ENCODE measurements at places on chromosomes 11 and 22.

DNA sequence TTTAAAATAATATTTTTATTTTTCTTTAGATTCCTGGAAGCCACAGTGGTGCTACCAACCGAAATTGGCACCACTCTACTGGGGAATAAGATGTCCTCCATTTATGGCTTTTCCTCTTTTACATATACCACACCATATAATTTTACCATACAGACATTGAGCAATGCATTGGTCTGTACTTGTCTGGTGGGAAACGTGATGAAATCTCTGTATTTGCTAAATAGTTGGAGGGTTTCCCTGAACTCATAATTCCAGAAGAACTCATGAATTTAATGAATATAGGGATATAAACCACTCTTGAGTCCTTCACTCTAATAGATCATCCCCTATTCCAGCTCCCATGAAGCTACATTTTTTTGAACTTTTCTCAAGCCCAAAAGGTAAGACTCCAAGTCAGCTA, 28.0 kb upstream of the MMP13 start:
- no peak for DNase-seq

DNA sequence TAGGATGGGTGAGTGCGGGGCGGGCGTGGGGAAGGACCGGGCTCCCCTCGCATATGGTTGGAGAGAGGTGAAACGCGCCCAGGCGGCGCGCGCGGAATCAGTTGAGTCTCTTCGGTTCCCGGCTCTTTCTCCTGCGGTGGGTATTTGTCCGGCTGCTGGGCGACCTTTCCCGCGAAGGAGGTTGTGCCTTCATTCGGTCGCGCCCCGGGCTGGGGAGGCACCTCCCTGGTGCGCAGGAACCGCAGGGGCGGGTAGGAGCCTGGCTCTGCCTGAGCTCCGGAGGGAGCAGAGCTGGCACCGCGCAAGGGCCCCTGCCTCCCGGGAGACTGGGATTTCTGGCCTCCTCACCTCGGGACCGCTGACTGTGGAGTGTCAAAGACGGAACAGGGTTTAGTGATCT, 27.5 kb downstream of the SAA4 start:
- no peak for DNase-seq

DNA sequence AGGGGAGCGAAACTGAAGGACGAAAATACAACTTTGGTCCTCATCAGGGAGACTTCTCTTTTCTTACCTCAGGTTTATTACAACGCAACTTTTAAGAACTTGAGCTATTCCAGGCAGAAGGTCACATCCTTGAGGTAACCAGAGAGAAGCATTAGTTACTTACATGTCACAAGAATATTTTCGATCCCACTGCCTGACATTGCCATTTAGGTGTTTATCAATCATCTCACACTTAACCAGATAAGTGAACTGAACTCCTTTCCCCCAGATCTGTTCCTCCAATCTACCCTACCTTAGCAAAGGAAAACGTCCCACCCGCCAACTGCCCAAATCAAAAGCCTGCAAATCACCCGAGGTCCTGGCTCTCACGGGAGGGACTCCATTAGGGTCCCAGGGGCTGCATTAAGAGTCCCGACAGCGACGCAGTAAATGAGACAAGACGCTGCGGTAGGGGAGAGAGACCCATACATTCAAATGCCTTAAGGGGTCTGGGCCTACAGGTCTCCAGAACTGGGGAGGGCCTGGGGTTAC, 734 bp downstream of the ZNF280B start:
- no peak for DNase-seq

- DNase-seq = no peak
Measured at GRCh38 chr22:43467216-43467940, 55.6 kb downstream of the MPPED1 start.

- no peak for DNase-seq
Measured at GRCh38 chr11:125168918-125169456, 4.4 kb downstream of the PKNOX2 start.

DNA sequence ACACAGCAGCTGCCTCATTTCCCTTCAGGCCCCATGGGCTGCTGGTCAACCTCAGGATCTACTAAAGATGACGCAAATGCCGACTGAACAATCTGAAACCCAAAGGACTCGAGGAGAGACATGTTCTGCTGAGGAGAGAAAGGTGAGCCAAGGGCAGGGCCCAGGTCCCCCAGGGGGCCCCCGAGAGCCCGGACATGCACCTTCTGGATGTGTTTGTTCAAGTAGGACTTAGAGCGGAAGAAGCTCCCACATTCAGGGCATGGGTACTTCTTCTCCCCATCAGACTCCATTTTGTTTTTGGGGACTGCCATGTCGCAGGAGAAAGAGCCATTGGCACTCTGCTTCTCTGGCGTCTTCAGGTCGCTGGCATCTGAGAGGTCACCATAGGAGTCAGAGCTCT, 19.3 kb downstream of the PATZ1 start:
- DNase-seq = no peak

- DNase-seq = no peak
Measured at GRCh38 chr11:118628861-118629549, 21.6 kb downstream of the PHLDB1 start.

- DNase-seq = no peak
Measured at GRCh38 chr11:123833095-123833494, 26.9 kb upstream of the OR6M1 start.

- no peak for DNase-seq
Measured at GRCh38 chr11:2699185-2699530, 636 bp downstream of the KCNQ1OT1 start.

DNA sequence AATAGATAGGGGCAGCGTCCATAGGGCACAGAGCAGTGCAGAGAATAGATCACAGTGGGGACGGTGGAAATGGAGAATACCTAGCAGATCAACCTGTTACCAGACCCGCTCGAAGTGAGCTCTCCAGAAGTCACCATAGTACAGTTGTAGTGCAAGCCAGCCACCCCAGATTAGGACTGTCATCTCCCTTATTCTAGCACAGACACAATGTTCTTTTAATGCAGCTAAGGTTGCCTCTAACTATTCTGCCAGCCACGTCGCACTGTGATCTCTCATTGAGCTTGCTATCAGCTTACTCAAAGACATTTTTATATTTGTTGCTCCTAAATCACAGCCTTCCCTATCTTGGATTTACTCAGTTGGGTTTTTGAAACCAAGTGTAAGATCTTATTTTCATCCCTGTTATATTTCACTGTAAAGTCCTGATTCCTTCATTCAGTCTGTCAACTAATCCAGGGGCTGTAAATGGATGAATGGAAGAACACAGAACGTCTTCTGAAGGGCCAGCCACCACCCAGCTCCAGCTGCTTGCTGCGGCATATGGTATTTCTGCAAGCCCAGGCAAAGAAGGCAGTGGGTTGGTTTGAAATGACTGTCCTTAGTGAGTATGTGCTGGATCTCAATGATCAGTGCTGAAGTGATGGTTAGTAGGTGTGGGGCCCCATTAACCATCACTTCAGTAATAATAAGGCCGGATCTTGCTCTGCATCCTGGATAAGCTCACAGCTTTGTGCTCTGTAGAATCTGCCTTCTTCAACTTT, 3.4 kb downstream of the PARVA start:
- DNase-seq = no peak

DNA sequence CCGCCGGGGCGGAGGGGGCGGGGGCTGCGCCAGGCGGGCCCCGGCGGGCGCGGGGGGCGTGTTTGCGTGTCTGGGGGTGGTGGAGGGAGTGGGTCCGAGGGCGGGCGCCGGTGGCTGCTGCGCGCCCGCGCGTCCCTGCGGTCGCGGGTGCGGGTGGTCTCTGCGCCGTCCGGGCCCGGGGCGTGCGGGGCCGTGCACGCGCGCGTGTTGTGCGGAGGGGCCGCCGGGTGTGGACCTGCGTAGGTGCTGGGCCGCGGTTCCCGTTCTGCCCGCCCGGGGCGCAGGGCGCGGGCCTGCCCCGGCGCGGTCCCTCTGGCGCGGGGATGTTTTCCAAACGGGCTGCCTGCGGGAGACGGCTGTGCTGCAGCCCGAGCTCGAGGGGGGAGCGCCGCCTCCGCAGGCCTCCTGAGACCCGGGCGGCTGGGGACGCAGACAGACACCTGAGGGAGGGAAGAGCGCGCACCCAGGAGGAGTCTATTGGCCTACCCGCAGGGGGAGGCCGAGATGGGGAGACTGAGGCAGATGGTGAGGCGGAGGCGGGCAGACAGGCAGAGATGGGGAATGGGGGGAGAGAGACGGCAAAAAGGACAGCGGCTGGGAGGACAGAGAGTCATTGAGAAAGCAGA, 442 bp downstream of the PELI3 start:
- DNase-seq = no peak

- no peak for DNase-seq
Measured at GRCh38 chr11:76918941-76919386, 58.2 kb downstream of the ACER3 start.

DNA sequence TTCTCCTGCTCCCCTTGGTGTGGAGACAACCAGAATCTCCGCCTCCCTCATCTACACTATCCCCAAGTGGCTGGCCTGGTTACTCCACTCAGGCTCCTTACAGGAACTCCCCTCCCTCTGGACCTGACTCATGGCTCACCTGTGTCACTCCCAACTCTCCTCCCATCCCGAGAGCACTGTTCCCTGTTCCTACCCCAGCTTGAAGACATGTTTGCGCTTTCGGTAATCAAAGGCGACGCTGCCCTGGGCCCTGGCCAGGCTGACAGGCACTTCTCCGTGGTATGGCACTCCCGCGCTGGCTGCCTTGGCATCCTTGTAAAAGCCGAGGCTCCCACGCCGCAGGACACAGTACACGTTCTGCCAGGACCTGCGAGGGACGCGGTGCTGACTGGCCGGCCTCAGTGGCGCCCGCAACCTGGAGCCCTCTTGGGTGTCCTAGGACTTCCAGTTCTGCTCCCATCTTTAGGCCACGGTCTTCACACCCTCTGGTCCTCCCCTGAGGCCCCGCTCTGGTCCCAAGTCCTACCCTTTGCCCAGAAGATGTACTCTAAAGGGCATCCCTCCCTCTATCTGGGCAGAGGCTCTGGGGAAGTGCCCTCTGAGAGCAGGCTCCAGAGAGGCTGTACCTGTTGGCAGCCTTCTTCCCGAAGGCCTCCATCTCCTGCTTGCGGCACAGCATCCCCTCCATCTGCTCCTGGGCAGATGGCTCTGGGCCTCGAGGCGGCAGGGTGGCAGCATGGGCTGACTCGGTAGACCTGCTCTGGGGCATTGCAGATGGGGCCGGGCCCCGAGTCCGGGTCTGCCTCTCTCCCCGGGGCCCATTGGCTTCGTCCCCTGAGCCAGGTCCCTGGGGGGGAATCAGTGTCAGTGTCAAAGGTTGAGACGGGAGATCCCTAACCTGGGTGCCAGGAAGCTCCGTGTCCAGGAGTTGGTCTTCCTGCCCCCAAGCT, 9.4 kb upstream of the RBM4B start:
- DNase-seq = no peak

- DNase-seq = no peak
Measured at GRCh38 chr22:48841881-48842582, 985.6 kb downstream of the BRD1 start.

DNA sequence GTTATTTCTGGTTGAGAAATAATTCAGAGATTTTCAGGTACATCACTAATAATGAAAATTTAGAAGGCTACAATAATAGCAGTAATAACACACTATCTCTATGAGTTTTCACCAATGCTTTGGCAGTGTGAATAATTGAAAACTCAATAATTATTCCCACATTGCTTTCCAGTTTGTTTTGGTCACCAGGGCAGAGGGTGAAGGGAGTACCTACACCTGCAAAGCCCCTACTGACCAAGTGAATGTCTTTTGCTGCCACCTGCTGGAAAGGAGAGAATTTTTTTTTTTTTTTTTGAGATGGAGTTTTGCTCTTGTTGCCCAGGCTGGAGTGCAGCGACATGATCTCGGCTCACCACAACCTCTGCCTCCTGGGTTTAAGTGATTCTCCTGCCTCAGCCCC, 3.2 kb downstream of the NELL1 start:
- DNase-seq = no peak

DNA sequence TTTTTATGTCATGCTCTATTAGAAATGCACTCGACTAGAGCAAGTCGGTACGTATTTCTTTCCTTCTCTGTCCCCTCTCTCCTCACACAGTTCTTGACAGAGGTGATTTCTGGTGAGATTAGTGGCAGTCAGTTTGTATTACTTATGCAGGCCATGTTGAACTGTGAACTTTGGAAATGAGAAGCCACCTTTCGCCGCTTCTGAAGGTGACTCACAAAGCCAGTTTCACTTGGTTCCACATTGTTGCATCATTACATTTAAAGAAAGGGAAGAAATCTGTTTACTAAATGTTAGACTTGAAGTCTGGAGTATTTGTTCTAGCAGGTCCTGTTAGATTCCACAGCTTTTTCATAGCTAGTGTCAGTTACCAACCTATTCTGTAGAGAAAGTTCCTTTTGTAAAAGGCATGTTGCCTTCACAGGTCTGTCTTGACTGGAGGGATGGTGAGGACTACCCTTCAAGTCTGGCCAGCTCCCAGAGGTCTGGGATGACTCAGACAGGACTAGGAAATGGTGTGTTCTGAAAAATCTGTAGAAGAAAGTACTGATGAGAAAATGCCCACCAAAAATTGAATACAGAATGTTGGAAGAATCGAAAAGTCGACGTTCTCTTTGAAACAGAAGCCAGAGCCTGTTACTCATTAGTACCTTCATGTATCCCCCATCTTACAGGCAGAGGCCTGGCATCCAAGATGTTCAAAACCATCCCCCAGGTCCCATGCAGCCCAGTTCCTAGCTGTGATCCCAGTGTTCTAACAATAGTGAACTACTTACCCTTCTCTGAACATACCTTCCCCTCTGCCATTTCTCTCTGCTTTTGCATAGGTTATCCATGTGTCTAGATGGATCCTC, 181.4 kb downstream of the DBX1 start:
- DNase-seq = no peak

- no peak for DNase-seq
Measured at GRCh38 chr22:37731804-37732471, 35.1 kb downstream of the TRIOBP start.

GRCh38 chr11:47177846-47178245, 1.2 kb upstream of the ARFGAP2 start:
- no peak for DNase-seq

- no peak for DNase-seq
Measured at GRCh38 chr11:90700789-90701439, 478.1 kb upstream of the CHORDC1 start.

- DNase-seq = no peak
Measured at GRCh38 chr11:64742087-64742888, 1.7 kb downstream of the RASGRP2 start.

DNA sequence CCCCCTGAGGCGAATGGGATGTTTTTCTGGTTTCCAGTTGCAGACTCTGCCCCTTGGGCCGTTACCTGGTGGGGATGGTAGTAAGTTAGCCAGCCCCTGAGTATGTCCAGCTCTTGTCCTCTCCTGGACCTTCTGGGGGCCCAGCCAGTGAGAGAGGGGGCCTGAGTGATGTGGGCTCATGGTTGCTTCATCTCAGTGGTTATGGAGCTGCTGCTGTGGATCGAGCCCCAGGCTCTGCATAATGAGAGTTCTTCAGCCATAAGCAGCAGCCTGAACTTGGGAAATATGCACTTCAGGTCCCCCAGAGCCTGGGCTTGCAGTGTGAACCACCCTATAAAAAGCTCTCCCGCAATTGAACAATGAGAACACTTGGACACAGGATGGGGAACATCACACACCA, 5.9 kb downstream of the TMPRSS13 start:
- DNase-seq = no peak
